HFFc6 (cell line): ENCODE measurements at places on chromosomes 5 and 9. TPM values are rescaled to one million over a fixed set of nuclear protein-coding genes. Genes with fewer than 3 reads are reported as not detected.
A peak's percentile ranks its signal among the peaks of the same experiment; 100 is the strongest.

DNA sequence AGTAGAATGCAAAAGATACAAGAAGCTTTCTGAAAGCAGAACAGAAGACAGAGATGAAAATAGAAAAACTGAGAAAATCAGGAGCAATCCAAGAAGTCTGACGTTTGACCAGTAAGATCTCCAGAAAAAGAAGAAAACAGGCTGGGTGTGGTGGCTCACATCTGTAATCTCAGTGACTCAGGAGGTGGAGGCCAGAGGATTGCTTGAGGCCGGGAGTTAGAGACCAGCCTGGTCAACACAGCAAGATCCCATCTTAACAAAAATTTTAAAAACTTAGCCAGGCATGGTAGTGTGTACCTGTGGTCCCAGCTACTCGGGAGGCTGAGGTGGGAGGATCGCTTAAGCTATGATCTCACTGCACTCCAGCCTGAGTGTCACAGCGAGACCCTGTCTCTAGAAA lies 15.9 kb downstream of the RETREG1 start:
- DNase-seq, result no peak

- peak; percentile 54 for DNase-seq
Observed at GRCh38 chr5:154209591-154210081, 19.1 kb downstream of the GALNT10 start.

- DNase-seq, result no peak
Observed at GRCh38 chr5:59300930-59301329, 592.6 kb downstream of the PDE4D start.

DNA sequence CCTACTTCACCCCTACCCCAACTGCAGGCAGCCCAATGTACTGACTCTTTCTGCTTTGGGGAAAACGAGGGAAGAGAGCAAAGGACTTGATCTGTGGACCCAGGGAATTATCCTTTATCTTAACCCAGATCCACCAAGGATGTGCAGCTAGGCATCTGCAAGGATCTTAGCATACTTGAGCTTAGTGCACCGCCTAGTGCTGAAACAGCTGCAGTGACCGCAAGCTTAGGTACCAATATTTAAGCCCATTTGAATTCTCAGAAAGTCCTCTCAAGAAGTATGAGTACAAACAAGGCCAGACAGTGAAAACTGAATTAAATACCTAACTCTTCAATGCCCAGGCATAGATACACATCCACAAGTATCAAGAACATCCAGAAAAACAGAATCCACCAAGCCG lies 576.7 kb upstream of the ADAMTS16 start:
- no peak for DNase-seq

- no peak for DNase-seq
Observed at GRCh38 chr5:142421621-142422397, 97.0 kb upstream of the SPRY4 start.

DNA sequence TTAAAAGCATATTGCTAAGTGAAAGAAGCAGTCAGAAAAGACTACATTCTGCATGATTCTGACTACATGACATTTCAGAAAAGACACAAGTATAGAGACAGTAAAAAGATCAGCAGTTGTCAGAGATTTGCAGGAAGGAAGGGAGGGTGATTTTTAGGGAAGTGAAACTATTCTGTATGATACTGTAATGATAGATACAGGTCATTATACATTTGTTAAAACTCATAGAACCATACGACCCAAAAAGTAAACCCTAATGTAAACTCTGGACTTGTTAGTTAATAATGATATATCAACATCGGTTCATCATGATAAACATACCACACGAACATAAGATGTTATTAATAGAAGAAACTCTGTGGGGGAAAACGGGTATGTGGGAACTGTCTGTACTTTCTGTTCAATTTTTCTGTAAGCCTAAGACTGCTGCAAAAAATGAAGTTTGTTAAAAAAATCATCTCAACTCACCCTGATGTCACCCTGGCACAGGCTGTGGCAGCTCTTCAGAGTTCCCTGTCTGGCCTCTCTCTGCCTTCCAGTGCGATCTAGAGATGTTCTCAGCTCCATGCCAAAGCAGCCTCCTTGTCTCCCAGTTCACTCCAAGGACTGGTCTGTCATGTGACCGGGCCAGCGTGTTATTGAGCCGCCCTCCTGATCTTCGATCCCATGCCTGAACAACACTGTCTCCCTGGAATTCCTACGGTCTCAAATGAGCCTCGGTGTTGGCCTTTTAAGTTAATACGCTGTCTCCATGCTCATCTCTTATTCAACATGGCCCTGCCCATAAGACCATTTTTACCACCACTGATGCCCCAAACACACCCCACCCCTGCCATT lies 35.4 kb downstream of the PRLR start:
- DNase-seq, result no peak

DNA sequence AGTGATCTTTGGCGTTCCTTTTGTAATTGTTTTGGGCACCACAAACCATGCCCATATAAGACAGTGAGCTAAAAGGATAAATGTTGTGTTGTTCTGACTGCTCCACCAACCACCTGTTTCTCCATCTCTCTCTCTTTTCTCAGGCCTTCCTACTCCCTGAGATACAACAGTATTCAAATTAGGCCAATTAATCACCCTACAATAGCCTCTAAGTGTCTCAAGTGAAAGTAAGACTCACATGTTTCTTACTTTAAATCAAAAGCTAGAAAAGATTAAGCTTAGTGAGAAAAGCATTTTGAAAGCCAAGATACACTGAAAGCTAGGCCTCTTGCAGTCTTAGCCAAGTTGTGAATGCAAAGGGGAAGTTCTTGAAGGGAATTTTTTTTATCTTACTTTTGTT lies 268.8 kb upstream of the NREP start:
- no peak for DNase-seq

DNA sequence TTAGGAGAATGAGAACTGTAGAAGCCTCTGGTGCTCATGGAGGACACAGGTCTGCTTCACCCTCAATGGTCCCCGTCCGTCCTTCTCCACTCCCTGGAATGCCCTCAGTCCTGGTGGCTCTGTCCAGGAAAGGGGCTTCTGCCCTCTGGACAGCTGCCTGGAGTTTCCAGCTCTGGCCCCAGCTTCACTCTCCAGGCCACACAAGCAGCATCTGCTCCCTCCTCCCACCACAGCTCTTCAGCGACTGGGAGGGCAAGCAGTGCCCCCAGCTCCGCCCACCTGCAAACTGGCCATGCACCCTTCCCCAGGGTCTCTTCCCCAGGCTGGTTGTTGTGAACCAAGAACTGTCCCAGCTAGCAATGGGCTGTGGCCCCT lies 4.7 kb downstream of the SARDH start:
- DNase-seq, result no peak

DNA sequence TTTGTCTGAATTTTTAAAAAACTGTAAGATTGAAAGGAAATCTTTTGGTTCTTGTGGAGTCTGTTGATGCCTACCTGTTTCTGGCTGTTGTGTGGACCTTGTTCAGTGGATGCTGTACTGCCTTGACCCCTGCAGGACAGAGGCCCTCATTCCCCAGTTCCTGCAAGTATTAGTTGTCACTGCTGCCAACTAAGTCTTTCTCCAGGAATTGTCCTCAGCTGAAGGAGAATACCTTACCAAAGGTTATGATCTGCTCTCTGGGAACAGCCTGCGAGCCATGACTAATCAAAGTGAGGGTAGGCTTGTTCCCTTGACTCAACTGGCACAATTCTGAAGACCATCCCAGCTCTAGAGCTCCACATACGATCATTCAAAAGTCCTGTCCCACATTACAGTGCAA lies 145.3 kb upstream of the FST start:
- peak; percentile 20 for DNase-seq

- no peak for DNase-seq
Observed at GRCh38 chr5:158855510-158855909, 244.2 kb downstream of the EBF1 start.

DNA sequence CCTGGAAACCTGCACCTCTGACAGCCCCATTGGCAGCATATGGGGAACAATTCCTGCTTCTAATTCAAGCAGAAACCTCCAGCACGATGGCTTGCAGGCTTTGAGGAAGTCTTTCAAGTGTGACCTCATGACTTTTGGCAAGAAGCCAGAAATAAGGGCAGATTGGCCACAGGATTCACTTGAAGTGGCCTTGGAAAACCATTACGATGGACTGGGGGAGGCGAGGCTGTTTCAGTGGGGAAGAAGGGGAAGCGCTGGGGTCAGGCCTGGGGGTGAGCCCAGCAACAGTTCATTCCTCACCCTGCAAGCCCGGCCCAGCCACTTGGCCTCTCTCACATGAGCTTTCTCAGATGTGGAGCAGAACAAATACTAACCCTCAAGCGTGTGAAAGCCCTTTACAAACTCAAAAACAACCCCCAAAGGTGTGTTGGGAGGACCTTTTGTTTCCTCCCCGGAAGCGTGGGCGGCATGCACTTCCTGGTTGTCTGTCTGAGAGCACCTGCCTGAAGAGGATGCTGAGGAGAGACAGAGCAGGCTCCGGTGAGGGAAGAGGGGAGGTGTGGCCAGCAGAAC lies 26.9 kb upstream of the EEIG1 start:
- DNase-seq, result peak; percentile 50

GRCh38 chr5:78549043-78549442 lies 99.5 kb downstream of the LHFPL2 start:
- no peak for DNase-seq

DNA sequence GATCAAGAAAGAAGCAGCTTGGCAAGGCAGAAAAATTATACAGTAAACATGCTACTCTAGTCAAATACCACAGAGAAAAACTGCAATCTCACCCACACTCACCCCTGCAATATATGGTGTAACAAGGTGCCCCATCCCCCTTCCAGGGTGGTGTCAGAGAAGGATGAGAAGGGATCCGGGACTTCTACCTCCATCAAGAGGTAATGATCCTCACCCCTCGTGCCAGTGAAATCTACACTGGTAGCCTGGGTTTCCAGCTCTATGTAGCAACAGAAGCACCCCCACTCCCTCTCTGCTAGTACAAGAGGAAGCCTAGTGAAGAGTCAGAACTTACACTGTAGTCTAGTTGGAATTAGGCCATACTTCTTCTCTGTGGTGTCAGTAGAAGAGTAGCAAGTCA lies 18.9 kb downstream of the SLCO4C1 start:
- DNase-seq, result no peak

DNA sequence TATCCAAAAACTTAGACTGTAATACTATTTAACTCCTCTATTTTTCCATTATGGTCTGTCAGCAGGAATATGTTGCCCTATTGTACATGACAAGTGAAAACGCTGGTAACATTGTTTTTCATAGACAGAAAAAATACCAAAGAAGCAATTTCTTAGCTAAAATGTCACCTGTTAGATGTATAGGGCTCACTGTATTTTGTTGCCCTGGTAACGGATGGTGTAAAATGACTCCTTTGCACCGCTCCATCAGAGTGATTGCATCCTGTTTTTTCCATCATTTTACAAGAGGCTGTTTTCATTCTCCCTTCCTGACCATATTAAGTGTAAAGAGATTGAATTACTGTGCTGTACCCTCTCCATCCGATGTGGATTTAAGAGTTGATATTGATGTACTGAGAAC lies 460.1 kb upstream of the TLE4 start:
- DNase-seq, result no peak

DNA sequence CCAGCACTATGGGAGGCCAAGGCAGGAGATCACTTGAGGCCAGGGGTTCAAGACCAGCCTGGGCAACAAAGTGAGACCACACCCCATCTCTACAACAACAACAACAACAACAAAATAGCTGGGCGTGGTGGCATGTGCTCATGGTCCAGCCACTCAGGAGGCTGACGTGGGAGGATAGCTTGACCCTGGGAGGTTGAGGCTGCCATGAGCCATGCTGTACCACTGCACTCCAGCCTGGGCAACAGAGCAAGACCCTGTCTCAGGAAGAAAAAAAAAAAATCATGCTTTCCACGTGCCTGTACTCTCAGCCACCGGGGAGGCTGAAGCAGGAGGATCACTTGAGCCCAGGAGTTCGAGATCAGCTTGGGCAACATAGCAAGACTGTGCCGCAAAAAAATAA lies 29.5 kb downstream of the TSC1 start:
- DNase-seq, result no peak

DNA sequence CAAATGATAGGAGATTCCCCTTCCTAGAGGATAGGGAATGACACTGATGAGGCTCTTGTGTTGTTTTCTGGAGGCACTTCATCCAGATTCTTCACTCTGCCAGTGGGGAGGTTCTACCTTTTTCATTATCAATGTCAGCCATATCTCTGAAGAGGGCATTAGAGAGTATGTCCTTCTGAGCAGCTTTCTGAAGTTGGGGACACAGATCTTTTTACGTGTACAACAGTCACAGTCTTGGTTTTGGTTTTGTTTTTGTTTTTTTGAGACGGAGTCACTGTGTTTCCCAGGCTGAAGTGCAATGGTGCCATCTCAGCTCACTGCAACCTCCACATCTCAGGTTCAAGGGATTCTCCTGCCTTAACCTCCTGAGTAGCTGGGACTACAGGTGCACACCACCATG lies 22.6 kb downstream of the CENPH start:
- no peak for DNase-seq

- no peak for DNase-seq
Observed at GRCh38 chr5:139640421-139641115, 7.6 kb upstream of the CXXC5 start.

DNA sequence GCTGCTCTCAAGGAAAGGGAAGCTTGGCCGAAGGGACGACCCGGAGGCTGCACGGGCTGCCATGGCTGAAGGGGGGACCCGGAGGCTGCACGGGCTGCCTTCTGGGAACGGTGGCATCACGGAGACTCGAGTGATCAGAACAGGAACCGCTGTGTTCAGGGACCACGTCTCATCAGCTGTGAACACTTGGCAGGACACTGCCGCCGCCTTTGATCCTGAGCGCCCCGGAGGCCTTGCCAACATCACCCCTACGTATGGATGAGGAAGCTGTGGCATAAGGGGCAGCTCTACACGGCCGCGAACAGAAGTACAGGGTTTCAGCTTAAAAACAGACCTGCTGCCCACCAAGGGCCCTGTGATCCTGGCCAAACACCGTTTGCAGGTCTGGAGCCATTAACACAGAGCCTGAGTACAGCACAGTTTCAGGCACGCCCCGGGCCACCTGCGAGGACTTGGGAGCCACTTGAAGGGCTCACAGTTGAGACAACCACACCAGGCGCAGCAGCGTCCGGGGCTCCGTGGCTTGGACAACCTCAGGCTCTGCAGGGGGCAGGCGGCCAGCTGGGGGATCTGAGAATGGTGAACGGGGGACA lies 23.9 kb upstream of the TERT start:
- DNase-seq, result no peak

GRCh38 chr9:134028575-134029247 lies 3.4 kb downstream of the BRD3OS start:
- no peak for DNase-seq

- DNase-seq, result no peak
Observed at GRCh38 chr5:154372661-154373060, 73.1 kb upstream of the SAP30L start.

- no peak for DNase-seq
Observed at GRCh38 chr9:138122201-138122600, 244.6 kb downstream of the CACNA1B start.

GRCh38 chr5:15499528-15500324 lies at the start of gene FBXL7:
Gene FBXL7, plus strand, starts transcription at chr5:15500180.
- DNase-seq, result peak; percentile 69

GRCh38 chr9:110047232-110047954 lies 160.6 kb downstream of the C9orf152 start:
- DNase-seq, result no peak

- no peak for DNase-seq
Observed at GRCh38 chr9:89699646-89700045, 94.8 kb downstream of the GADD45G start.

GRCh38 chr5:172724242-172725183 lies 46.5 kb downstream of the DUSP1 start:
- no peak for DNase-seq

SV2C gene
- total RNA-seq, result not detected in 3 replicates

RANBP3L gene
- not detected in 3 replicates for total RNA-seq

HNRNPAB gene
- 177 and 218 TPM in 2 replicates for total RNA-seq

RNF208 gene
- 2.0 to 3.1 TPM (median 2.5 TPM) in 3 replicates for total RNA-seq

CCDC171 gene
- 0.48 to 0.68 TPM (median 0.68 TPM) in 3 replicates for total RNA-seq

LHX6 gene
- not detected in 3 replicates for total RNA-seq

ACOT12 gene
- not detected in 3 replicates for total RNA-seq

ORM1 gene
- not detected in 3 replicates for total RNA-seq

PCYOX1L gene
- 10.9 to 11.7 TPM (median 11.6 TPM) in 3 replicates for total RNA-seq
